Activated T-helper 1 cell treated with Interleukin-2 at 50 U/mL for 16 hours (primary cell): ENCODE measurements at places on chromosomes 16 and 17.

DNA sequence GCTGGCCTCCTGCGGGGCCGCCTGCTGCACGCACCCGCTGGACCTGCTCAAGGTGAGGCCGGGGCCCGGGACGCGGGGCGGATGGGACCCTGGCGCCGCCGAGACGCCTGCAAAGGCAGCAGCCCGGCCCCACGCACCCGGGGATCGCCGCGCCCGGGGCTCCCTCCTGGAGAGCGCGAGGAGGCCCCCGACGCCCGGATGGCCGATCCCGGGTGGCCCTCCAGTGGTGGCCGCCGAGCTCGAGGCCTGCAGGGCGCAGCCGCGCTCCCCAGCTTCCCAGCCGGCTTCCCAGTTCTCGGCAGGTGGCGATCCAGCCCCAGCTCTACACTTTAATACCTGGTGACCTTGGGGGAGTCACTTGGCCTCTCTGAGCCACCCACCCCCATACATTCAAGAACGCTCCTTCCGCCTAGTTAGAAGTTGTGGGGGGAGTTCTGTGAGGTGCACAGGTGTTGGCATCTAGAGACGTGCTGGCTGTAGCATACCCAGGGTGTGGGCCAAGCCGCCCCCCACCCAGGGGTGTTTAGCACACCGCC lies 452 bp downstream of the SLC25A10 start:
- DNase-seq, result no peak

DNA sequence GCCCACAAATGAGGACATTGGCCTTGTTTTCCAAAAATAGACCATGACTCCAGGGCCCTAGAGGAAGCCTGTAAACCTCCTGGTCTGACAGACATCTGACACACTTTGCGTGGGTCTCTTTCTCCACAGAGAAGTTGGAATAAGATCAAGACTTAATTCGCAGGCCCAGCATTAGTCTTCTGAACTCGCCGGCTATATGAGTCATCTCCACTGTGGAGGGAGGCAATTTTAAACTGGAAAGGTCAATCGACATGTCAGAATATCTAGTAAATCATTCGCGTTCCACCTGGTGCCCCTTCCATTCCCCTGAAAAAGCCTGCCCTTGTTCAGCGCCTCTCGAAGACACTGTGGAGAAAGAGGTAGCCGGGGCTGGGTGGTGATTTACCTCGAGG lies 140.1 kb downstream of the CLEC16A start:
- DNase-seq, result no peak

DNA sequence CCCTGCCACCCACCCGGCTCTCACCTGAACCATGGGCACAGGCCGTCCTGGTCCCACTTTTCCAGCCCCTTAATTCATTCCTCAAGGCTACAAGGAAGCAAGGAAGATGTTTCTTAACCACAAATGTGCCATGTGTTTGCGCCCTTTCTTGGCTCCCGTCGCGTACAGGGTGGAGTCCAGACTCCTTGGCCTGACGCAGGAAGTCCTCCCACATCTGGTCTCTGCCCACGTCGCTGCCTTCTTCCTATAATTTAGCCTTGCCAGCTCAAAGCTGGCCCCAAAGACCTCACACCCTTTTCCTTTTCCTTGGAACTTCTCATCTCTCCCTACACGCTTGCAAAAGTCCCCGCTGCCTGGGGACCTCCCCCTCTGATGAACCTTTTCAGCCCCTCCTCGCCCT lies 38.8 kb upstream of the BHLHA9 start:
- no peak for DNase-seq

DNA sequence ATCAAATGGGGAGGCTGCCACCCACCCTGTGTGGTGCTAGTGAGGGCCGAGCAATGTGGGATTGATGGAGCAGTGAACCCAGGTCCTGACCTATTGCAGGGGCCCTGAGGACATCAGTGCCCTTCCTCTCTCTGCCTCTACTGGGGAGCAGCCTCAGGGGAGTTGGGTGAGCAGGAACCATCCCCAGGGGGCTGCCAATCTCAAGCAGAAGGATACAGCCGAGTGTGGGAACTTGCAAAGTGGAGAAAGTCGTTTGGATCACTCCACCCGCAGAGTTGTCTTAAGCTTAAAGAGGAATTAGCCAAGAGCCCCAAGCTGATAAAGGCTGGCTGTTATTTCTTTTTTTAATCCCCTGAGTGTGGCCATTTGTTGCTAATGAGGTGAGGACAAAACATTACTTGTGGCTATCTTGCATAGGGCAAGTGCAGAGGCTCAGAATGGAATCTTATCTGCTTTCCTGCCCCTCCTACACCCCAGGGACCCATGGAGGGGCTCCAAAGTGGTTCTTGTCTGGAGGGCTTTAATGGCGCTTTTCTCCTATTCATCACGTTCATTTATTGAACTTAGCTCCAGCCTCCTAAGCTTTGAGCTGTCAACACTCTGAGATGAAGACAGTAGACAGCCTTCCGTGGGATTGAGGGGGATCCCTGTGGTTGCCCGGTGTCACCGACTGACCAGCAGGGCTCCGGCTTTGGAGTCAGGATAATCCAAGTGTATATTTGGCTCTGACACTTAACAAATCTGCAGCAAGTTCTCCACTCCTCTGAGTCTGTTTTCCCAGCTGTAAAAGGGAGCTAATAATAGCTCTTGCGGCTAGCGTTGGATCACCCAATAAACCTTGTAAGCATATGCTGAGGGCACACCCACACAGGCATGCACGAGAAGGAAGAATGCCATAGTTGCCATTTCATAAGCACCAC lies 45.1 kb downstream of the MYH11 start:
- no peak for DNase-seq

DNA sequence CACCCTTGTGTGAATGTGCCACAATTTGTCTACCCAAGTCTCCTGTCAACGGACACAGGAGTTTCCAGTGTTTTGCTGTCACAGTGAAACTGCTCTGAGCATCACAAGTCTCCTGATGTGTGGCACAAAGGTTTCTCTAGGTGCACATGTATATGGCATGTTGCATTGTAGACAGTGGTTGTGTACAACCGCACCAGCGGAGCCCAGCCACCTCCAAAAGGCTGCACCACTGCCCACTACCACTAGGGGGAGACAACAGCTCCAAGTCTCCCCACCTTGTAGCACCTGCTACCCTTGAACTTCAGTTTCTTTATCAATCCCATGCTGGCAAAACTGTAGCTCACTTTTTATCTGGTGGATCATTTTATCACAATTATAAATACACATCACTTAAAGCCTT lies 95.5 kb upstream of the ZNF469 start:
- DNase-seq, result no peak

DNA sequence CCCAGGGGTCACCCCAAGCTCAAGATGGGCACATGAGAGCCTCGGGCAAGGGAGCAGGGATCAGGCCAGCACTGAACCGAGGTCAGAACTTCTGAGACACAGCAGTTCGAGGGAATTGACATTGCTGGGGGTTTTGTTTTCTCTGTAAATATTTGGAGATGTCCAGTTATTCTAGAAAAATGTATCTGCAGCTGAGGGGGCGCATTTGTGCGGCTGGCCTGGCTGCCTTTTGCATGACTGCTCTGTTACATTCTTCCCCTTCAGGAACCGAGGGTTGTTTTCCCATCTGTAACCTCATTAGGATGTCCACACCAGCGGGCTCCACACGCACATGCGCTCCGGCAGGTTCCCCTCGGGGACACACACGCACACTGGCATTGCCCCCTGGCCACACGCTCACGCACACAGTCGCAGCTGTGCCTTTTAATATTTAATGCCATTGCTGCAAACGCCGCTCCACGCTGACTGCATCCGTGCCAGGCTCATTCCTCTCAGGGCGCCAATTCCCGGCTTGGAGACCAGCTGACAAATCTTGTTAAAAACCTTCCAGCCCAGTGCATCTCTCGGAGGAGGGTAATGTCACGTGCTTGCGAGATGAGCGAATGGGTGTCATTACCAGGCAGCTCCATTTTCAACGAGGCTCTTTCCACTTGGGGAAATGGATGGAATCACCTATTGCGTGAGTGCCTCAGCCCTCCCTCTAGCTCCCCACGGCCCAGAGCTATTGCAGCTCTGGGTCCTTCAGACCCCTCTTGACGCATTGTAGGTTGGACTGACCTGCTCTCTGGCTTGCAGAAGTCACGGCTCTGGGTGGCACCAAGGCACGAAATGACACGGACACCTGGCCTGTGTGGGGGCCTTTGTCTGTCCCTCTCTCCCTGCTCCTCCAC lies 13.1 kb downstream of the CCR7 start:
- DNase-seq, result no peak
